Spinal cord (tissue), 10 donors: ENCODE measurements at places on chromosomes 2 and 18. TPM values are rescaled to one million over a fixed set of nuclear protein-coding genes. Genes with fewer than 3 reads are reported as not detected.

GRCh38 chr2:151560289-151560688 lies 150.6 kb downstream of the RIF1 start:
- DNase-seq, result no peak

GRCh38 chr18:34083910-34084535 lies 140.7 kb downstream of the NOL4 start:
- no peak for DNase-seq

GRCh38 chr18:56139792-56140254 lies 498.6 kb downstream of the TXNL1 start:
- DNase-seq, result no peak

GRCh38 chr2:233101141-233101540 lies 41.0 kb downstream of the INPP5D start:
- DNase-seq, result no peak

GRCh38 chr2:86485802-86486201 lies 44.6 kb downstream of the KDM3A start:
- no peak for DNase-seq

DNA sequence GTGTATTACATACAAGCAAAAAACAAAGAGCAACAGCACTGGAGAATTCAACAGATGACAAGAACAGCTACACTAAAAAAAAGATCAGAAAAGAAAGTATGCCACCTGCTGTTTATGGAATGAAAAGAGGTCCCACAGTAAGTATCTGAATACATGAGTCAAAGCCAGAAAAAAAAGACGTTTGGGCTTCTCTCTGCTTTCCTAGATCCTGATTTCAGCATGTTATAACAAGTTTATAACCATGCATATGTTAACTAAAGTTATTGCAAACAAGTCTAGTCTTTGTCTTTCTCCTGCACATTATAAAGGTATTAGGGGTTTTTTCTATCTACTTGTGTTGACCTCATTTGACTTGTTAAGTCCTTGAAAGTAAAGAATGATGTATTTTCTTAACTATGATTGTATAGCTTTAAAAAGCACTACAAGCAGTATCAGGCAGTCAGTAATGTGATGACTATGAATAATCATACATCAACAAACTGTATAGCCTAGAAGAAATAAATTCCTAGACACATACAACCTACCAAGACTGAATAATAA lies 108.5 kb upstream of the COL5A2 start:
- DNase-seq, result peak; percentile 17

DNA sequence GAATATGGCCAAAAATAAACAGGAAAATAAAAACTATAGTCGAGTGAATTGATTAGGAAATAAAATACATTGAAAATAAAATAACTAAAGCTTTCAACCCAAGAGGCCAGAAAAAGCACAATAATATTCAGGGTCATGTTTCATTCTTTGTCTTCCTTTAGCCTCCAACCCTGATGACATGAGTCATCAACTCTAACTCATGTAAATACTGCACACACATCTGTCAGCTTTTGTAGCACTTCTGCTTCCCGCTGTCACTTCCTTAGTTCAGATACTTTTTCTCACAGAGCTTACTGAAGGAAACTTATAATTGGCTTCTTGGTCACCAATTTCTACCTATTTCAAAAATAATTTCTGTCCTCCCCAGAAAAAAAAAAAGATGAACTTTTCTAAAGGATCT lies 112.8 kb downstream of the UPP2 start:
- no peak for DNase-seq

Gene BMP10
- not detected for polyA plus RNA-seq

Gene PMAIP1
- 1.9 TPM for polyA plus RNA-seq

GRCh38 chr2:74482801-74483674 lies at the start of the genes CCDC142 and TTC31:
TSS of gene CCDC142 (minus strand) at chr2:74482998. CDS start at chr2:74482837, 161 bp downstream.
TSS of gene TTC31 (plus strand) at chr2:74483081. CDS start at chr2:74483096, 15 bp downstream.
- DNase-seq, result peak; percentile 92

Gene HOXD4
- polyA plus RNA-seq, result 15.7 TPM

DNA sequence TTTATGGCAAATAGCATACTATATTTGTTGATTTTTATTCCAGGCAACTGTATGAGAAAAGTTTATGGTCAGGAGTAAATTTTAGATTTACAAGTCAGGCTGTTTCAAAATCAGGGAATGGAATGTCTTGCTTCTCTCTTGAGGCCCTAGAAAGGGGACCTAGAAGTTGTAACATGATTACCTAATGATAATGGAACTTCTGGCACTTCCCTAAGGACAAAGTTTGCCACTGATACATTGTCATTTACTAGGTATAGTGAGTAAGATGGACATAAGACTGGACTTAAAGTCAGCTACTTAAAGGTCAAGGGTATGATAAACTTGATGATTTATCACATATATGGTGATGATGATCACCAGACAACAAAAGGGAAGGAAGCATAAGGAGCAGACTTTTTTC lies 103.3 kb upstream of the VRK2 start:
- no peak for DNase-seq

Gene SLC4A1AP
- polyA plus RNA-seq, result 35.5 TPM

DNA sequence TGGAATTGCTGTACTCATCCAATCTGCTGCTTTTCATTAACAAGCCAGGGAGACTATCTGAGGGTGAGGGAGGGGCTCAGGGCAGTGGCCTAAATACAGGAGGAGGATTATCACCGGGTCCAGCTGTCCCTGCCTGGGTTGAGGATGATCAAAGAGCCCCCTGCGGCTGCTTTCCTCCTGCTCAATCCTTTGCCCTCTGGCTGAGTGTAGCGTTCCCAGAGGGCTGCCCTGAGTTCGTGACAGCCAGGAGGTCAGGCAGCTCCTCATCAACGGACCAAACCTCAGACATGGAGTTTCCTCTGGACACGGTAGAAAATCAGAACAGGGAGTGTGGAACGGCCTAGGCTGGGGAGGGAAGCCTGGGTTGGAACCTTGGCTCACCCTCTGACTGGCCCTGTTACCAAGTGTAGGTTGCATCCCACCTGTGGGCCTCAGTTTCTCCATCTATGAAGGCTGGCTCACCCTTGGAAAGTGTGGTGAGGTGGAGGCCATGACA lies 23.5 kb downstream of the CIB4 start:
- no peak for DNase-seq

DNA sequence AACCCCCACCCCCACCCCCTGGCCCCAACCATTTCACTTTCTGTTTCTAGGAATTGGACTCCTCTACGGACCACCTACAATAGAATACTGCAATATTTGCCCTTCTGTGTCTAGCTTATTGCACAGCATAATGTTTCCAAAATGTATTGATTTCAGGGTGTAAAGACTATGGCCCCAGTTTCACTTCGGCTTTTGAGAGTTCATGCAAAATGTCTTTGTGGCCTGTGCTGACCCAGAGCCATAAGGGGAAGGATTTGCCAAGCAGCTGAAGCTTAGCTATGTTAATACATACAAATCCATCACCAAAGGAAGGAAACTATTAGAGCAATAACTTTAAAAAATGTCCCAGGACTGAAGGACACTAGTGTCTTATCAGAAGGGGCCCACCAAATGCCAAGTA lies 11.2 kb upstream of the ATP9B start:
- no peak for DNase-seq

Gene FAHD2B
- polyA plus RNA-seq, result 34.1 TPM

GRCh38 chr2:9410108-9410507 lies 13.2 kb downstream of the ITGB1BP1 start:
- no peak for DNase-seq

GRCh38 chr2:192657362-192657761 lies 462.6 kb upstream of the TMEFF2 start:
- no peak for DNase-seq

- no peak for DNase-seq
Observed at GRCh38 chr2:112688086-112688880, 32.5 kb upstream of the NT5DC4 start.

DNA sequence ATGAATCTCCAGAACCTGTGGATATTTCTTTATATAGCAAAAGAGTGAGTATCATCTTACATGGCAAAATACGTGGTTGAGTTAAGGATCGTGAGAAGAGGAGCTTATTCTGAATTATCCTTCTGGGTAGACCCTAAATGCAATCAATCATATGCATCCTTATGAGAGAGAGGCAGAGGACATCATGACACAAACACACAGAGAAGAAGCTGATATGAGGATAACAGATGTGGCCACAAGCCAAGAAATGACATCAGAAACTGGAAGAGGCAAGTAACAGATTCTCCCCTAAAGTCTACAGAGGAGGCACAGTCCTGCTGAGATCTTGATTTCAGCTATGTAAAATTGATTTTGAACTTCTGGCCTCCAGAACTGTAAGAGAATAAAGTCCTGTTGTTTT lies 730.2 kb upstream of the ZNF804A start:
- DNase-seq, result no peak

- no peak for DNase-seq
Observed at GRCh38 chr2:234024304-234024703, 26.2 kb upstream of the SPP2 start.

GRCh38 chr2:203908797-203909185 lies 27.8 kb upstream of the ICOS start:
- no peak for DNase-seq
